Hair follicle dermal papilla cell (primary cell): ENCODE measurements at places on chromosomes 4 and X. TPM values are rescaled to one million over a fixed set of nuclear protein-coding genes. Genes with fewer than 3 reads are reported as not detected.

The FAM47E gene
- total RNA-seq = 0.36 and 0.97 TPM in 2 replicates

The PPEF1 gene
- not detected in 2 replicates for total RNA-seq

The SPOCK3 gene
- total RNA-seq = not detected in 2 replicates

The FGF2 gene
- total RNA-seq = 107 and 123 TPM in 2 replicates

The SLIT2 gene
- total RNA-seq = 92.7 and 110 TPM in 2 replicates

The CORIN gene
- 1.1 and 6.8 TPM in 2 replicates for total RNA-seq

The SPON2 gene
- 226 and 238 TPM in 2 replicates for total RNA-seq

The IQCM gene
- total RNA-seq = not detected in 2 replicates

The ZCCHC12 gene
- not detected in 2 replicates for total RNA-seq

The EVC gene
- 49.4 and 71.2 TPM in 2 replicates for total RNA-seq

The BEX2 gene
- total RNA-seq = 0.73 and 0.97 TPM in 2 replicates

The SGMS2 gene
- 218 and 240 TPM in 2 replicates for total RNA-seq

The NLGN3 gene
- 0.24 and 0.49 TPM in 2 replicates for total RNA-seq
